ENCODE measurements at places on chromosomes 12 and 14.

DNA sequence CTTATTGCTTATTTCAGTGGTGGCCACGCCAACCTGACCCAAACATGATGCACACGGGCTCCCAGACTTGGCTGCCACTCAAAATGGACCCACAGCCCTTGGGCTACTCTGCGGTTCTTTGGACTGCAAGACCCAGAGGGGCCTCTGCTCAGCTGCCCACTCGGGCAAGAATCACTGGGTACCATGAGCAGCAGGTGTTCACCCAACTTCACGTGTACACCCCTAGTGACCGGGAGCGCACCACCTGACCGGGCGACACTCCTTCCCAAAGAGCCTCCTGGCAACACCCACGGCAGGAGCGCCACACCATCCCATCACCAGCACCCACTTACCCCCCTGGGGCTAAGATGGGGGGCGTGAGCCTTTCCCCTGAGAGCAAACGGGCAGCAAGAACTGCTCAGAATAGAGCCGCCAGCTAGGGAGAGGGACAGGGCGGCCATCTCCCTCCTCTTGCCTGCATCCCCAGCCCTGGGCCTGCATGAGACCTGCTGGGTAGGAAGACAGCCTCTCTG, 32.0 kb downstream of the CCNK start:
- DNase-seq = no peak

DNA sequence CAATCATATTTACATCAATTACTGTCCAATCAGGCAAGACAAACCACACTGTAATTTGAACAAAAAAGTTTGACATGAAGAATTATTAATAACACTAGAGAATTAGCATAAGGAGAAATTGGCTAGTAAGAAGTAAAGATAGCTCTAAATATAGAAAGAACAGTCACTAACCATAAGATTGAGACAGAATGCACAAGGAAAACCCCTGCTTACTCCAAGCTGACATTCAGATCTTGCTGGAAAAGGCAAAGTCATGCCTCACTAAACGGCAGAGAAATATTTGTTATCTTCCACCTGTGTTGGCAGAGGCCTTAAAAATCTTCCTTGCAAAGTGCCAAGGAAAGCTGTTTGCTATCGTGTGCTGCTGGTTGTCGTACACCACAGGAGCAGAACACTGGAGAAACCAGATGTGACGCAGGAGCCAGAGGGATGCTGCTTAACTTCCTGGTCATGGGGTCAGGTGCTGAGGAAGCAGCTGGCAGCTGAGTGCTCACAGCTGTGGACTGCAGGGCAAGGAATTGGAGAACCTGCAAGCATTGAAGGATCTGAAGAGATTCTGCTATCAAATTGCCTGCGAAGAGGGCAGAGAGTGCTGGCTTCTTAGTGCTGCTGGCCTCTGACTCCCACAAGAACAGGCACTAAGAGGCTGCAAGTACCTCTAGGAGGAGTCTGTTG, 1323.3 kb downstream of the LRFN5 start:
- no peak for DNase-seq

- no peak for DNase-seq
Measured at GRCh38 chr14:55540847-55541773, 38.9 kb upstream of the KTN1 start.

DNA sequence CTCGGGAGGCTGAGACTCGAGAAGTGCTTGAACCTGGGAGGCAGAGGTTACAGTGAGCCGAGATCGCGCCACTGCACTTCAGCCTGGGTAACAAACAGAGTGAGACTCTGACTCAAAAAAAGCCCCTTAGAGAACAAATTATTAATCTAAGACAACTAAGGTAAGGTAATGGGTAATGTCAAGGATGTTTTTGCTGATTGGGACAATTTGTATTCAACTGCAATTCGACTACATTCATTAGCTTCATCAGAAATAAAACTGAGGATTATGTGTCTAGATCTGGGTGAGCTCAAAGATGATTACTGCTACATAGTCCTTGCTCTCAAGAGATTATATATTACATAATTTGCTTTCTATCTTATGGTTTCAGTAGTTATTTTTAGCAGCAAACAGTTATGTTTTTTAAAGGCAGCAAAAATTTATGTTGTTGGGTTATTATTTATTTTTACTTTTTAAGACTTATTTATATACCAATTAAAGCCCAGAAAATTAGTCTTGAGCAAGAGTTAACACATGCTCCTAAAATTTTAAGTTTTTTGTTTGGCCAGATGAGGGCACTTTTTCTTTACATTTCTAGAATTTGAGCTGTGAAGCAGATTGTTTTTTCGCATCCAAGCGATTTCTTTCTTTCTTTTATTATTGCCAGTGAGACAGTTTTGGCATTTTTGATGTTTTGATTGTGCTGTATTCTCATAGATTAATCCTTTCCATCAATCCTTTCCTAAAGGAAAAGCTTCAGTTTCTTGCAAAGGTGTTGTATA, 52.3 kb downstream of the PLEKHA5 start:
- no peak for DNase-seq

GRCh38 chr12:98741556-98742265, 96.6 kb downstream of the APAF1 start:
- DNase-seq = no peak

DNA sequence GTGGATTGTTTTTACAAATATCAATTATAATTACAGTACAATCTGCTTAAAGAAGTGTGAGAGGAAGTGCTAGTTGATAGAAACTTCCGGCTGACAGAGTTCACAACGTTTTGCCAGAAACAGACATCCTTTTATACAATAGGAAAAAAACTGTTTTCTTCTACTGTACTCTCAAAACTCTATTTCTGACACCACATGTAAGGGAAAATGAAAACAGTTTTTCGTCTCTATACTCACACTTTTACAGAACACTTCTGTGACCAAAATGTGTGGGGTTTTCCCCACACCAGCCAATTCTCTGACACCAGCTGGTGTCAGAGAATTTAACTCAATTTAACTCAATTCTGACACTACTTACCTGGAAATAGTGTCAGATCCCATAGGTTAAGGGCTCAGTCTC, 24.2 kb upstream of the HIF1A start:
- no peak for DNase-seq

DNA sequence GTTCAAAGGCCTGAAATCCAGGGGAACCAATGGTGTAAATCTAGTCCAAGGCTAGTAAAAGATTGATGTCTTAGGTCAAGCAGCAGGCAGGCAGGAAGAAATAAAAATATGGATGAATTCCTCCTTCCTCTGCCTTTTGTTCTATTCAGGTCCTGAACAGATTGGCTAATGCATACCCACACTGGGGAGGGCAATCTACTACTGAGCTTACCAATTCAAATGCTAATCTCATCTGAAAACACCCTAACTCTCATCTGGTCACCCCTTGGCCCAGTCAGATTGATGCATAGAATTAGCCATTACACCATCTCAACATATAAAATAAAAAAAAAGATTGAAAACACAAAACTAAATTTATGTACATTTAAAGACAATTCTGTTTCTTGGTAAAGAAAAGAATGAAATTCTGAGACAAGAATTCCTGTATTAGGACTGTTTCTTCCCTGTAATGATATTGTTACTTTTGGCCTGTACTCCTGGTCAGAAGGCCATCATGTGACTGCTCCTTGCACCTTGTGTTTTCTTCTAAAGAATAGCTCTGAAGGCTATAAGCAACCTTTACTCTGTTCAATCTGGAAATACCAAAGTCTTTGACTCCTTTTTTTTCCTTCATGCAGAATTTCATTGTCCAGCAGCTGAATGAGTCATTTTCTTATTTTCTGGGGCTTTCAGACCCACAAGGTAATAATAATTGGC, 19.9 kb downstream of the CLEC6A start:
- DNase-seq = no peak

DNA sequence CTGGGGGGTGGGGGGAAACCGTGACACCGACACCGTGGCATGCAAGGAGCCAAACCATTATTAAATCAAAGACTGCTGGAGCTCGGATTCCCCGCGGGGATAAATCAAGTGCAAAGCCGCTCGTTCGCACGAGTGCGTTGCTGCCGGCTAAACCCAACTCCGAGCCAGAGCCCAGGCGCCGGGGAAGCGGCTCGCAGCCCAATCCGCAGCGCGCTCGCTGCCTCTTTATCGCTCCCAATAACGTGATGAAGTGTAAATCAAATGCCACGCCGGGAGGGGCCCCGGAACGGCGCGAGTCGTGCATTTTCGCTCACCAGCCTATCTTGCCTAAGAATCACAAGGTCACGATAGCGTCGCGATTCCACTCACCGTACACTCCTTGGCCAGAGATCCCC, 1.3 kb downstream of the MDGA2 start:
- DNase-seq = no peak

- DNase-seq = no peak
Measured at GRCh38 chr14:69137416-69137815, 15.5 kb downstream of the DCAF5 start.

- DNase-seq = peak; percentile 74
Measured at GRCh38 chr14:103871596-103872480, 24.5 kb upstream of the PPP1R13B start.

GRCh38 chr14:81366214-81366613, 33.9 kb downstream of the STON2 start:
- no peak for DNase-seq

DNA sequence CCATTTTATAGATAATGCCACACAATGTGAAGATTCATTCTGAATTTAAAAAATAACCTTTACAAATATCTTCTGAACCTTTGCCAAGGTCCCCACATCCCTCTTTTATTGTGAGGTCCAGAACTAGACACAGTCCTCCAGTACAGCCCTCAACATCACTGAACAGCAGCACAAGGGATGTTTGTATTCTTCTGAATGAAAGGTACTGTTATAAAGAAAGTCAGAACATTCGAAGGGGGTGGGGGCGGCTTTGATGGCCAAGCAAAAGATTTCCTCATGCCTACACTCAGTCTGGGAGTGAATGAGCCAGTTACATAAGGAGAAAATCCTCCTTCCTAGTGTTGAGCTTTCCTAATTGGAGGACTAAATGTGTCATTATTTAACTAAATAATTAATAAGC, 77.3 kb downstream of the PPM1A start:
- DNase-seq = no peak

- DNase-seq = no peak
Measured at GRCh38 chr12:14157088-14157747, 175.8 kb upstream of the GRIN2B start.

DNA sequence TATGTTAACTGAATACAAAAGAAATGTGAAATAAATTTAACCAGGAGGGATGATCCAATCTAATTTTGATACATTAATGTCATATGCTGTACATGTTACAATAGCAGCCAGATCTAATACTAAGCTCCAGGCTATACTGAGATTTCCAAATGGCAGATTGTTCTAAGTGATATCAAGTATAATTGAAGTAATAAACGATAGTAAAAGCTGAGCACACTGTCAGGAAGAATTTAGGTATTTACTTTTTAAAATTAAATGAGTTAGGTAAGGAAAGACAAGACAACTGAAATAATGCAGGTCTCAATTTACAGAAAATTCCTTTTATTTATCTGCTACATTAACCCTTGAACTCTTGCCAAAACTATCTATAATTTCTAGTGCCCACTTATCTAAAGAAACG, 39.9 kb downstream of the INSM2 start:
- no peak for DNase-seq

DNA sequence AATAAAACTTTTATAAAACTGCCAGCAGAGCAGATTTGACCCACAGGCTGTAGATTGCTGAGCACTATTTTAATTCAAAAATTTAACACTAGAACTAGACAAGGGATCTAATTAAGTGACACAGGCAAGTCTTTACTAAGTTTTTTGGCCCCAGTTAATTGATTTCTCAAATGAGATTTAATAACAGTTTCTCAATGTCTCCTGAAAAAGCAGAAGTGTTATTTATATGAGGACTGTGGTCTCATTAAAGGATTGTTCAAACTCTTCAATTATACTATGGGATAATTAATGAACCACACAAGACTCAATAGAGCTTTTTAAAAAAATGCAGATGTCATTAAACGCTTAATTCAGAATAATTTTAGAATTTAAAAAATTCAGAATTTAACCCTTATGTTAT, 1.9 kb downstream of the HEATR5A start:
- no peak for DNase-seq
